ENCODE measurements at places on chromosomes 4 and X. TPM values are rescaled to one million over a fixed set of nuclear protein-coding genes. Genes with fewer than 3 reads are reported as not detected.
A peak's percentile ranks its signal among the peaks of the same experiment; 100 is the strongest.

NLRP2B gene
- 0.14 TPM for total RNA-seq

FATE1 gene
- total RNA-seq = not detected

RAB33B gene
- 19.3 TPM for total RNA-seq

DNA sequence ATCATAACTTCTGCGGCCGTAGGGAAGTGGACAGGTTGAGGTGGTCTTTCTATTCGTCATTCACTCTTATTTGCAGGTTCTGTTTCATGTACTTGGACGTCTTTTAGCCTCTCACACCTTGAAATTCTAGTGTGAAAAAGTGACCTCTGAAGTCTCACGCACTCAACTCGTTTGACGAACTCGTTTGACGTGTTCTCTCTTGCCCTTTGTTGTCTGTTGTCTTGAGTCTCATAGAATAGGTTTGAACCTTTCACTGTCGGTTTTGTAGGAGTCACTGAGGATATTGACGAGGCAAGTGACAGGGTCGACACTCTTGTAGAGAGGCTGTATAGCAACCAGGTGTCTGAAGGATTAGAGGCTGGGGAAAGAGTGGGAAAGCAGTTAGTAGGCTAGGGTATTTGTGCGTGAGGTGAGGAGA is 1.1 kb upstream of the PGRMC2 start:
- DNase-seq = peak; percentile 60

DNA sequence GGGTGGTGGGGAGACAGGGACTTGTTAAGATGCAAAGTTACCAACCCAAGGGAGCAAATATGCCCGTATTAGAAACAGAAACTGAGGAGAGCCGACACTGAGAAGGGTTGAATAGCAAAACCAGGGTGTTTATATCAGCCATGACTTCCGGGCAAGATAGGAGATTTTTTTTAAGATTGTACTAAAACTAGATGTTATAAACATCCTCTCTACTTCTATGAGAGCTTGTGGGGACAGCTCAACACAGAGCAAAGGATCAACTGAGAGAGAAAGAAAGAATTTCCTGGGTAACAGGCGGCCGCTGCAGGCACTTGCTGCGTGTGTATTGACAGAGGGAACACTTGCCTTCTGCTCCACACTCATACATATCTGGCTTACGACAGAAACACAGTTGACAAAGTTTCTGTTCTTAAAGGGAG is 49.1 kb upstream of the FBXW7 start:
- no peak for DNase-seq

All from dermis blood vessel endothelial cell (primary cell).